Tibial nerve (tissue), 4 donors: ENCODE measurements at places on chromosomes 4 and X. TPM values are rescaled to one million over a fixed set of nuclear protein-coding genes. Genes with fewer than 3 reads are reported as not detected.

DNA sequence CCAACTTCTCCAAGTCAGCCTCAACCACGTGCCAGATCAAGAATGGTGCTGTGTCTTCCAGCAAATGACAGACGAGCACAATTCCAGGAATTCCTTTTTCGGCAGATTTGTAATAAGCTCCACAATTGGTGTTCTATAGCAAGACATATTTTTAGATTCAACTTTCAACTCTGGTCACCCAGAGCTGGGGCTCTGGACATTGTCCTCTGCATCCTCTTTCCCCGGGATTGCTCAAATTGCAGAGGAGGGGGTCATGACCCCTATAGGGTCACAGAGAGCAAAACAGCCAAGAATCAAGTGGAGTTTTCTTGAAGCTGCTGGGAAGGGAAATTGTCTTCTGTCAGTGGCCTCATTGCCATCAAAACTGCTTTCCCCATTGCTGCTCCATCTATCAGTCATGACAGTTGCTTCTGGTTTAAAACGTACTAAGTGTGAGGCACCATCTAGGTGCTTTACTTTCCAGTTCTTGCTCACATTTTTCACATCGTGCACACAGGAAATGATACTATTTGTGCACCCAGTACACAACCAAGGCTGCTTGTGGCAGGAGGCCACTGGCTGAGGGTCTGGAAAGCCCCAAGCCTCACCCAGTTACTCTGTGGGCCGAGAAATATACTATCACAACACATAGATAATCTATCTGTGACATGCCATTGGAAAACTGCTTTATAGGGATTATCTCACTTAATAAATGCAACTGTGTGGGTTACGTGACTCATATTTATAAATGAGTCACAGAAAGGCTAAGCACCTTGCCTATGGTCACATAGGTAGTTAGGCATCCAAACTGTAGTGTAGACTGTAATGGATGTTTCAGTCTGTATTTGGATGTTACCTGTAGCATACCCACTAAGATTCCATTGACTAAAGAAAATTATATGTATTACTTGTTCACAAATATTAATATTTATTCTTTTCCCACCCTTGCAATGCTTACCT is 91.7 kb upstream of the PHOX2B start:
- no peaks in the 10 kb centered on the region for H3K36me3 ChIP-seq
- no peak for DNase-seq
- no peak overlapping the region for H3K4me3 ChIP-seq
- H3K27ac ChIP-seq, result no peak overlapping the region

COQ2 gene
- 17.7 TPM for total RNA-seq

DNA sequence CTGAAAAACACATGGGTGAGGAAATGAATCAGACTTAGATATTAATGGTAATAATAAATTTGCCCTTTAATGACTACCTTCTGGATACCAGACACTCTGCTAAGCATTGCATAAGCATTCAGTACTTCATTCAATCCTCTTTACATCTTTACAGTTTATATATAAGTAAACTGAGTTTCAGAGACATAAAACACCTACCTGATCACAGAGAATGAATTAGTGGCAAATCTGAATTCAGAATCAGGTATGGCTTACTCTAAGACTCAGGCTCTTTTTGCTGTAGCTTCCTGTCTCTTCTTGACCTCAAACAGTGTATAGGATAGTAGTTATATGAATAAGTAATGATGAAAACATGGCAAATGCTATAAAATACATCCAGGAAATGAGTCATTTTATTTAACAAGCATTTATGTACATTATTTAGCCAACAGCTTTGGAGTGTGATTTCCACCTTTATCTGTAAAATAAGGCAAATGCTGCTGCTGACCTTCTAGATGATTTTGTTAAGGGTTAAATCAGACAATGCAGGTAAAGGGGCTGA is 83.9 kb downstream of the VEGFC start:
- H3K27ac ChIP-seq, result no peak overlapping the region
- H3K36me3 ChIP-seq, result no peaks in the 10 kb centered on the region
- H3K4me3 ChIP-seq, result no peak overlapping the region
- H3K4me1 ChIP-seq, result no peaks in the 10 kb centered on the region
- H3K27me3 ChIP-seq, result no peaks in the 10 kb centered on the region

CENPVL1 gene
- total RNA-seq, result not detected

DNA sequence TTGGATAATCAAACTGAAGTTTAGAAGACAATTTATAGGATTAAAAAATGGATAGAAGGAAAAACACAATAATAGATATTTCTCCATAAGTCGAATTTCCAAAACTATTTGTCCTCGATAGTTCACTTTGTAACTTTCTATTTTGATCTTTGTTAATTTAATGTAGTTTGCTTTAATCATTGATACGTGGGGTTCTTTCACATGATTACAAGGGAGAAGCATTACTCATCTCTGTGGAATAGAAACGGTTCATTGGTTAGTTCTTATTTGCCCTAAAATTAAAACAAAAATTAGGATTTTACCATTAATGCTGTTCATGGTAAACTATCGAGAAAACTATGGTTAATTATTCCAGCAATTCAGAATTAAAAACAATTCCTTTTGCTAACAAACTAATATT is 2.1 kb downstream of the TET2 start:
- no peak overlapping the region for H3K4me3 ChIP-seq
- H3K4me1 ChIP-seq, result no peaks in the 10 kb centered on the region
- H3K27ac ChIP-seq, result peak overlapping the region; percentile 97
- H3K27me3 ChIP-seq, result no peaks in the 10 kb centered on the region
- H3K36me3 ChIP-seq, result no peaks in the 10 kb centered on the region
- no peak for DNase-seq

GRCh38 chr4:38681281-38681991 is 17.4 kb downstream of the KLF3 start:
- H3K27ac ChIP-seq, result no peak overlapping the region
- peaks cover 57% of the 10 kb centered on the region for H3K4me1 ChIP-seq
- H3K36me3 ChIP-seq, result no peaks in the 10 kb centered on the region
- H3K4me3 ChIP-seq, result no peak overlapping the region
- no peak for DNase-seq

DNA sequence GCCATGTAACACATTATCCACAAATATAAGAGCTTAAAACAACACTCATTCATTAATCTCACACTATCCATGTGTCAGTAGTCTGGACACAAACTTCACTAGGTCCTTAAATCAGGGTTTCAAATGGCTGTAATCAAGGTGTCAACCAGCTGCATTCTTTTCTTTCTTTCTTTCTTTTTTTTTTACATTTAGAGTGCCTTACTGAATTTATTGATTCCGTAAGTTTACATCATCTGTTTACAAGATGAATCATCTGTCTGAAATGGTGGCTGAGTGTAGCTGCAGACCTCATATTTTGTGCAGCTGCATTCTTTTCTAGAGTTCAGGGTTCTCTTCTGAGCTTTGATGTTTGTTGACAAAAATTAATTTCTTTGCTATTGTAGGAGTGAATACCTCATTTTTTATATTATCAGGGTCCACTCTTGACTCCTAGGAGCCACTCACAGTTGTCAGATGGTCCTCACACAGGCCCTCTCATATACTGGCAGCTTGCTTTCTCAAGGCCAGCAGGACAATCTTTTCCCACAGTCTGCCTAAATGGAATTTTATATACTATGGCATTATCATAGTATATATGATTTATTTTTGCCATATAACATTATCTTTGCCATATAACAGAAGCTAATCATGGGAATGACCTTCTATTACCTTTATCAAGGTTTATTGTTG is 37.8 kb downstream of the SPOCK3 start:
- no peak overlapping the region for H3K27ac ChIP-seq
- H3K27me3 ChIP-seq, result no peaks in the 10 kb centered on the region
- no peaks in the 10 kb centered on the region for H3K4me1 ChIP-seq
- DNase-seq, result no peak

TMPRSS11A gene
- not detected for total RNA-seq
